ENCODE measurements at places on chromosomes 2 and 18. TPM values are rescaled to one million over a fixed set of nuclear protein-coding genes. Genes with fewer than 3 reads are reported as not detected.

GRCh38 chr18:51621113-51621863 is 423.8 kb upstream of the MEX3C start:
- peak; percentile 12 for DNase-seq

NBAS gene
- 60.3 TPM for total RNA-seq

G6PC2 gene
- total RNA-seq, result not detected

- DNase-seq, result no peak
Measured at GRCh38 chr18:55269622-55270021, 310.4 kb upstream of the CCDC68 start.

DNA sequence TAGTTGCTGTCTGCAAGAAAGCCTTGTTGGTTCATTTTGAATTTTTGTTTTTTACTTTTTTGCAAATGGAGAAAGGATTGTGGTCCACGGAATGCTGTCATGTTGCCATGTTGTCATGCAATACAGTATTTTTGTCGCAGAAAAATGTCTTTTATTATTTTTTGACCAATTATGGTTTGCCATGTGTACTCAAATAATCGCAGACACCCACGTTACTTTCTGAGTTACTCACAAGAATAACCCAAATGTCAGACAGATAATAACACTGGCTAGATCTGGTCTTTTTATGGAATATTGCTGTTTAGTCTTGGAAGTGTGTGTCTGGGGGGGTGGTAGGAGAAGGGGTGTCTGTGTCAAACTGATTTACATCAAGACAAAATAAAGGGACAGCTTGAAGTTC is 188.9 kb downstream of the LTBP1 start:
- DNase-seq, result no peak

DUSP19 gene
- total RNA-seq, result 0.58 TPM

GRCh38 chr18:66167829-66168684 is 417.2 kb downstream of the CDH7 start:
- DNase-seq, result no peak

CDH2 gene
- 196 TPM for total RNA-seq

GRCh38 chr2:106065268-106065982 is 128.7 kb downstream of the UXS1 start:
- DNase-seq, result no peak

GRCh38 chr18:70078106-70078505 is 127.4 kb downstream of the RTTN start:
- no peak for DNase-seq

DNA sequence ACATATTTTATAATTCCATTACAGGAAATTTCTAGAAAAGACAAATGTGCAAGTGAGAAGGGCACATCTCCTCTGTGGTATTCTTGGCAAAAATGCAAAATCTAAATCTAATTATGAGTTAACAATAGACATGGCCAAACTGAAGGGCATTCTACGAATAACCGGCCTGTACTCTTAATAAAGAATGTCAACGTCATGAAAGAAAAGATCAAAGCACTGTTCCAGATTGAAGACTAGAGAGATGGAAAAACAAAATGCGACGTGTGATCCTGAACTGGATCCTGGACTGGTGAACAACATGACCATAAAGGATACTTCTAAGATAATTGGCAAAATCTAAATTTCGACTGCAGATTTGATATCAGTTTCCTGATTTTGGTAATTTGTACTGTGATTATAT is 3.0 kb downstream of the CDKL4 start:
- no peak for DNase-seq

VWA3B gene
- total RNA-seq, result not detected

- DNase-seq, result no peak
Measured at GRCh38 chr2:23541503-23542229, 156.7 kb downstream of the KLHL29 start.

CCDC85A gene
- total RNA-seq, result 0.29 TPM

- no peak for DNase-seq
Measured at GRCh38 chr2:99891428-99891780, 251.0 kb downstream of the AFF3 start.

DNA sequence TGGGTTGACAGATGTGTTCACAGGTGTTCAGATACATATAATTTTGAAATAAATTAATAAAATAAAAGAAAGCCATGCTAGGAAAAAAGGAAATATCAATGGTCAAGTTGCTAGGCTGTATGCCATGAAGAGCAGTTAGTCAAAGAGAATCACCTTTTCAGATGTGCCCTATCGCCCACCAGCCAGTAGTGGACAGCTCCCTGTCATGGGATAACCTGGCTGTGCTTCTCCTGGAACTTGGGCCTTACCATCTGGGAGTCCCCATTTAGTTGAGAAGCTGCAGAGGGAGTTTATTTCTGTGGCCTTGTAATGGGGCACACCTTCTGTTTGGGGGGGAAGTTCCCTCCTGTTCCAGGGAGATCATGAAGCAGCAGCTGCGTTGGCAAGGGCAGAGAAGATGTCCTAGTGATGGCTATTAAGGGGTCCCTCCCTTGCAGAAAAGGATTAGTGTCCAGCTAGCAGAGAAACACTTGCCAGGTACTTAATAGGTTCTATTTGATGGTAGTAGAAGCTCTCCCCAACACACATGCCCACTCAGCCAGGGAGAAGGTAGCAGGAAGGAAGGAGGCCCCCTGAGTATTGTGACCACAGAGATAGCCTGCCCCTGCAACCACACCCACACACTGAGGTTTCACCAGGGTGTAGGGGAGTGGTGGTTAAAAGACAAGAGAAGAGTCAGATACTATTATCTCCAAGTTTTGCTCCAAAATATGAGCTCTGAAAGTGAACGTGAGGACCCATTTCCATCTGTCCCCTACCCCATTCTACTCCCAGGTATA is 117.7 kb downstream of the B3GNT2 start:
- DNase-seq, result no peak

DNA sequence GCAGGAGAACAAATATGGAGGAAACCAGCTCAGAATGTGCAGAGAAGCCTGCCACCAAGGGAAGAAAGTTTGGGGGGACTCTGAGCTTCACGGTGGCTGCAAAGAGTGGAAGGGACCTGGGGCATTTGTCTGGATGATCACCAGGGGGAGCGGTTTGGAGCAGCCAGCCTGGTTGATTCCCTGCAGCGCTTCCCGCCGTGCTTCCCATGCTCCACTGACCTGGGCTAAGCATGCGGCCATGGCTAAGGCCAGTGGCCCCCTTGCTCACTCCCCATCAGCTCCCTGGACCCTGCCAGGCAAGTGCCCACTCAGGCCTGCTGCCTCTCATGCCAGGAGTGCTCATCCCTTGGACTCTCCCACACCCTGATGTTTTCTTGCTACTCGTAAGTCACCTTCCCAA is 27.0 kb downstream of the NTSR2 start:
- DNase-seq, result no peak

TLX2 gene
- not detected for total RNA-seq

DNA sequence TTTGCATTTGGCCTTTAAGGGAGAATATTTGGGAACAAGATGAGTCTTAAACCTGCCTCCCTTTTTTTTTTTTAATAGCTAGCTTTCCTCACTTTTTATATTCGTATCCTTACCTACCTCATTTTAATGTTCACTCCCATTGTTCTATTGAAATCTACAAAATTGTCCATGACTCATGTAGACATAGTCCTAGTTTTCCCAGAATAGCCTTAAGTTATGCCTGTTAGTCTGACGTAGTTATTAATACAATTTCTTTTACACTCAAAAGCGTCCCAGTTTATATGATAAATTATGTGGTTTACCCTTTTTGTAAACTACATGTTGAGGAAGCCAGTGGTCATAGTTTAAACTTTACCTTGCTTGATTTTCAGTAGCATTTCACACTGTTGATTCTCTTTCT is 73.4 kb downstream of the UBR3 start:
- DNase-seq, result no peak

DNA sequence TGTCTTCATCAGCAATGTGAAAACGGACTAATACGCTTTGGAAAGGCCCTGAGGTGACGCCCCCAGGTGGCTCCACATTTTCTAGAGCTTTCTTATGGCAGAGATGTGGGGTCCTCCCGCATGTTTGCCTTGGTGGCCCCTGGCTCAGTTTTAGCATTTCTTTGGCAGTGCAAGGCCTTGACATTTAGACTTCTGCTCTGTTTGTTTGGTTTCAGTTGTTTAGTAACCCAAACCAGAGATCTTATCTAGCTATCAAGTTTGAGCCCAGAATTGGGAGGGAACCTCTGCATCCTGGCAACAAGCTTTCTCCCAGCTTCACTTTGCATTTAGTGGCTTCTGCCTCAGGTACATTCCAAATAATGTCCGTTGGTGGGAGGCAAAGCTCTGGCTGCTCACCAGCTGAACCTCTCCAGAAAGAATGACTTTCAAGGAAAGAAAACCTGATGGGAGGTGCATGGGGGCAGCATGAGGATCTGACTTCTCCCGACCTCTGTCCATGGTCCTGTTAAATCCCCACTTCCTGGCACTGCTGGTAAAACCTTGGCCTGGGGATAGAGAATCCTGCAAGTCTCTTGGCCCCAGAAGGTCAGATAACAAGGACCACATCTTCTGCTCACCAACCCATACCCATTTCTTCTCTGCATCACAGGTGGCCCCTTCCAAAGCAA is 12.0 kb upstream of the MBP start:
- no peak for DNase-seq

GRCh38 chr2:85804583-85804982 is 50.8 kb downstream of the ATOH8 start:
- DNase-seq, result no peak

DNA sequence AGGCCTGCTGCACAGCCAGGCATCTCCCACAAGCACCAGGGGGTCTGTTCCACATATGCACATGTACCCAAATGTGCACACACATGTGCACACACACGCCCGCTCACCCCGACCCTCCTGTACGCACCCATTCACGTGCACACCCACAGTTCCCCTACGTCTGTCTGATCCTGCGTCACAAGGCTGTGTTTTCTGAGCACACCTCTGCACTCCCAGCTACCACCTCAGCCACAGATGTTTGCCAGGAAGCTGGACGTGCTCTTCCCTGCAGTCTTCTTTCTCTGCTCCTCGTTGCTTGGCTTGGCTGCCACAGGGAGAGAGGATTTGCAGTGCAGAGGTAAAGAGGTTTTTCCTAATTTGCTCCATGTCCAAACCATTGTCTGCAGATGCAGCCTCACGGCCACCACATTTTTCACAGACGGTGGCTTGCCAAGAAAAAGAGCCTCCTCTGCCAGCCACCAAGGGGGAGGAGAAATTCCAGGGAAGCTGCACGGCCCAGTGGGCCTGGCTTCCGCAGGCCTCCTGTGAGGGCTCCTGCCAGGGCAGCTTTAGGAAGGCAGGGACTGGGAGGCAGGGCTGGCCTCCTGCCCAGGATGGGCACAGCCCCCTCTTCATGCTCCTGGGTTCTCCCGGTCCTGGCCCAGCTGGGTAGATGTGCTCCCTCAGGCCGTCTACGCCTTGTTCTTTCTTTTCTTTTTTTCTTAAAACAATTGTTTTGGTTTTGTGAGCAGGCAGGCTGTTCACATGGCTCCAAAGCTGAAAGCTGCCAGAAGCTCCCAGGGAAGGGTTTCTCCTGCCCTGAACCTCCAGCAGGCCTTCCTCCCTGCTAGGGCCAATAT is 29.3 kb upstream of the HS6ST1 start:
- peak; percentile 52 for DNase-seq

GRCh38 chr2:177328056-177328455 is 63.5 kb upstream of the NFE2L2 start:
- DNase-seq, result no peak

GRCh38 chr18:46406539-46406932 is 250.5 kb downstream of the LOXHD1 start:
- no peak for DNase-seq

GRCh38 chr2:102342888-102343287 is 12.7 kb upstream of the IL18R1 start:
- no peak for DNase-seq

DNA sequence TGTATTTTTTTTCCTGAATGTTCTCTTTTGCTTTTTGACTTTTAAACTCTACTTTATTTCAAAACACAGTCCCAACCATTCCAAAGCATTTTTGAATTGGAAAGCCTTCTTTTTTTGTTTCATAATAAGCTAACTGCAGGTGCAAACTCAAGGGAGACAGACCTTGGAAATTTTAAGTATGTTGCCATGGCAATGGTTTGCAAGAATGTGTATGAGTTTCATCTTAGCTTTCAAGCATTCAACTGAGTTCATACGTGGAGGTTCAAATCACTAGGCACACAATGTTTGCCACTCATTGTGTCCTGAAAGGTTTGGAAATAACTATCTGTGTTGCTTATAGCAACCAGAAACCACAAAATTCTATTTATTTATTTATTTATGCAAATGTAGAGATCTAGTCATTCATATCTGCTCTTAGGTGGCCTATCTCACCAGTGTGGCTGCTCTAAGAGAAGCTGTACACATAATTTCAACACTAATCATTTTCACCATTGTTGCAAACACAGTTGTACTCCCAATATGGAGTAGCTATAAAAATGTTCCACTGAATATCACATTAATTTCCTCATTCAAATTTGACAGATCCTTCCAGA is 805.7 kb upstream of the FSHR start:
- no peak for DNase-seq

GPR45 gene
- total RNA-seq, result not detected

DNA sequence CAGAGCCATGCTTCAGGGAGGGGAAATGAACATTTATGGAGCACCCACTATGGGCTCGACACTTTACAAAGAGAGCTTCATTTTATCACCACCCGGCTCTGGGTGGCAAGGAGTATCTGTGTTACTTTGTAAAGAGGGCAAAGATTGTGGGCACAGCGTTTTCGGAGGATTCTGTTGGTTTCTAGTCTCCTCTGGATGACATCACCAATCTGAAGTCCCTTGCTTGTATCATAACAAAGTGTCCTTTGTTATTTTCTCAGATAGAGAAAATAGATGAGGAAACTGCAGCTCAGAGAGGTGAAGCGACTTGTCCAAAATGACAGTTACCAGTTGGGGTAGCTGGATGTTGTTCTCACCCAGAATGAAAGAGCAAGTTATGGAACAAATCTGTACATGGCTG is 162.8 kb downstream of the GLI2 start:
- no peak for DNase-seq

GRCh38 chr2:14234911-14235310 is 397.6 kb upstream of the LRATD1 start:
- DNase-seq, result no peak

DNA sequence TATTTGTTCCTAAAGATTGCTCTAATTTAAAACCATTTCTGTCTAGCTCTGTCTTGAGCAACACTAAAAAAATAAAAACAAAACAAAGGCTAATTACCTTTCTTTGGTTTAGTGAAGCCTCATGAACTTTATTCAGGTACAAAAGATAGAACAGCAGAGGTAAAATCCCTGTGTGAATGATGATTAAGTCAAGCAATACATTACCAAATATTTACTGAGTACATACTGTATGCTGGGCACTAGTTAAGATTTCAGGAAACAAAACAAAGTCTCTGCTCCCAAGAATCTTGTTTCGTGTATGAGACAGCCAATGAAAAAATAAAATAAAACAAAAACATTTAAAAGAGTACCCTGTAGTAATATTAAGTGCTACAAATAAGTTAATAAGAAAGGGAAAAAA is 257.5 kb downstream of the RND3 start:
- no peak for DNase-seq

All from kidney epithelial cell (primary cell).